NCI-H1694 (cell line): ENCODE measurements at places on chromosomes 3 and 15.

DNA sequence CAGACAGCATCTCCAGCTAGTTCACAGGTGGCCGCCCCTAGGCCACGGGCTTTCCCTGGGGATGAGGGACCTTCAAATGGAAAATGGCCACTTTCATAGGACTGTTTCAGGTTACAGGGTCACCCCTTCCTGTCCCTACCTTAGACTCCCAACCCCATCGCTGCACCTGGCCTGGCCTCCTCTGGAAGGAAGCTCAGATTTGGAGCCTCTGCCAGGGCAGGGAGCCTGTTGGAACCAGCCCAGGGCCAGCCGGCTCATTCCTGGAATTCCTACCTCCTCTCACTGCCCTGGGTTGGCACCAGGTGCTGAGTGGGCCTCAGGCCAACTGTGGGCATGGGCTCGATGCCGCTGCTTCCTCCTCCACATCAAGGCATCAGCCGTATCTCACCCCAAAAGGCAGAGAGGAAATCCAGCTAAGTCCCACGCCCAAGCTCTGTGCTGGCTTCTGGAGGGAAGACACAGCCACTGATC lies 42.2 kb downstream of the KLHL25 start:
- DNase-seq = peak; percentile 17

GRCh38 chr3:192861972-192862371 lies 55.7 kb downstream of the MB21D2 start:
- DNase-seq = no peak

- no peak for DNase-seq
Measured at GRCh38 chr3:128504963-128505730, 12.1 kb upstream of the GATA2 start.

DNA sequence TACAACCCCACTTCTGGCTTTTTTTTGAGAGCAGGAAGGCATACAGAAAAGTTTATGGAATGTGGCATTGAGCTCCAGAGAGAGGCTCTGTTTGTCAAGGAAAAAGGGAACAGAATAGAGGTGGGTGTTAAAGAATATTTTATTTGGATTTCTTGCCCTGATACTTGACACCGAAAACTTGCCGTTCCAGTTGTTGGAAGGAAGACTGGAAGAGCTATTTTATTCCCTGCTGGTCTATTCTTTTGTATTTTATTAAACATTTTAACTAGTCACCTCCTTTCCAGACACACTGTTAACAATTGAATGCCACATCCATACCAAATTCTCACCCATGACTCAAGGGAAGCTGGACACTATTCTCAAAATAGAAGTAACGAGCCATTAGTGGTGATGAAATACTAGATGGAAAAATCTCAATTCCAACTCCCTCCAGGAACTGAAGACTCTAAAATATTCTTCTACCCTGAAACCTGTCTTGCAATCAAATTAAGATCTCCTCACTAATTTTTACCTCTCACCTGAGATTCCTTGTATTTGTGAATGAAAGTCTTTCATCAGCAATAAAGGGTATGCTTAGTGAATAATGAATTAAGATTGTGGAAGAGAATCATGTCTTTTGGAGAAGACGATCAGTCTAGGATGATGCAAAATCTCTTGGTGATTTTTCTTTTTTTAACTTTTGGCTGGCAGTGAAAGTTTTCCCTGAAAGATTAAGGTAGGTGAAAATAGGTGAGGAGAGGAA lies 28.5 kb downstream of the GREM1 start:
- DNase-seq = no peak

GRCh38 chr3:132626955-132627354 lies 29.9 kb downstream of the ACKR4 start:
- no peak for DNase-seq

GRCh38 chr3:123397921-123398785 lies 50.7 kb downstream of the ADCY5 start:
- no peak for DNase-seq

DNA sequence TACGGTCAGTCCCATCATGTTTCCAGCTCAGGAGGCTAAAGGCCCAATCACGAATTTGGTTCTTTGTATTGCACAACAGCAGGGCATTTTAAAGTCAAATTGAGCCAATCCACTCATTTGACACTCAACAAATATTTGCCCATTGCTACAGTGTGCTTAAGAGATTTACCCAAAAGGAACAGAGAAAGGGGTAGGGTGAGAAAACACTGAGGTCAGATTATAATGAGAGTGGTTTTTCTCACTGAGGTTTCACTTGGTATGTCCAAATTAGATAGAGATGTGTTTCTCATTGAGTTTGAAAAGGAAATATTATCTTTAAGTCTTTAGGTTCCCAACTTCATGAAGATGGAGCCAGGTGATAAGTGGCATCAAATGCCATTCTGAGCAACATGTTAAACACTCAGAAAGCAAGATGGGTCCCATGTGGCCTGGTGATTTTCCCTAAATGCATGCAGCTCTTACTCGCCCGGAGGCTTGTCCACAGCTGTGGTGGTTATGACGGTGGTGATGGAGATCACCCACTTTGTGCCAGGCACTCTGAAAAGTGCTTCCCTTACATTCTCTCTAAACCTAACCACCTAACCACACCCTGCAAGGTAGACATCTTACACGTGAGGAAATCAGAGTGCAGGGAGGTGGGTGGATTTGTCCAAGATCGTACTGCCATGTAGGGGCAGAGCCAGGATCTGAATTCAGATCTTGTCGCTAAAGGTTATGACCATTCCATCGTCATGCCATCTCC lies 31.2 kb upstream of the USP3 start:
- DNase-seq = no peak

DNA sequence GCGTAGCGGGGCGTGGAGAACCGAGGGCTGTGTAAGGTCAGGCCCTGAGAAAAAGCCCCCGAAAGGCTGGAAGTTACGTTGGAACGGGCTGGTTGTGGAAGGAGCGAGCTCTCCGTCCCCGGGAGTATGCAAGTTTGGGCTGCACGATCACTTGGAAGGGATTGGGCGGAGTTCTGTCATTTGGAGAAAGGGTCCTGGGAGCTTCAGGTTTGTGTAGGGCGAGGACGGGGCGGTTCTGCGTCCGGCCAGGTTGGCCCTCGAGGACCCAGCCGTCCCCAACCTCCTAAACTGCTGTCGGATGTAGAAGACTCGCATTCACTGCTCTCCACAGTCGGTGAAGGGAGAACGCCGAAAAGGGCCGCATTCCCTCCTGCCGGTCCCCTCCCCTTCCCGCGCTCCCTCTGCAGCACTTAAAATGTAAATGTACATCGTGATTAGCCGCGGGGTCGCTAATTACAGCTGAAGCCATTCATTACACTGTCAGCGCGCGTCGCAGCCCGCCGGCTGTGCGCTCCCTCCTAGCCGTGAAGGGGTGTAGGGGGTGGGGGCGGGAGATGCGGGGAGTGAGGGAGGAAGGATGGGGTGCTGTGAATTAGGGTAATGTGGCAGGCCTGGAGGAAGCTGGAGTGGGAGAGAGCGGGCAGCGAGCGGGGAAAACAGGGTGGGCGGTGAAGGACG lies 2.5 kb upstream of the RPP25 start:
- DNase-seq = no peak

- no peak for DNase-seq
Measured at GRCh38 chr3:177430653-177431052, 233.4 kb upstream of the TBL1XR1 start.

DNA sequence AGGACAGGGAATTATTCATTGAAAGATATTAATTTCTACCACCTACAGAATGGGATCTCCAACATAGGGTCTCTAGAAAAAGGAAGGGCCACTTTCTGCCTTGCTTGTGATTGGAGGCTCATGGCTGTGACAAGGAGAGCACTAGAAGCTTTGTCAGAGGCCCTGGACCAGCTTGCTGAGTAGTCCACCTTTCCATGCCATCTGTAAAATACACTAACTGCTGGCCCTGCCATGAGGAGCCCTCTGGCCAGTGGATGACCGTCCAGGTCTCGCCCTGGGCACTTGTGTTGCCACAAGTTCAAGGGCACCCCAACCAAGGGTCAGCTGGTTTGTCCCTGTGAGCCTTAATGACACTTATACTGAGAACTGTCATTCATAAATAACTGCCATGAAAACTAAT lies 1.6 kb upstream of the SYNM start:
- DNase-seq = no peak

DNA sequence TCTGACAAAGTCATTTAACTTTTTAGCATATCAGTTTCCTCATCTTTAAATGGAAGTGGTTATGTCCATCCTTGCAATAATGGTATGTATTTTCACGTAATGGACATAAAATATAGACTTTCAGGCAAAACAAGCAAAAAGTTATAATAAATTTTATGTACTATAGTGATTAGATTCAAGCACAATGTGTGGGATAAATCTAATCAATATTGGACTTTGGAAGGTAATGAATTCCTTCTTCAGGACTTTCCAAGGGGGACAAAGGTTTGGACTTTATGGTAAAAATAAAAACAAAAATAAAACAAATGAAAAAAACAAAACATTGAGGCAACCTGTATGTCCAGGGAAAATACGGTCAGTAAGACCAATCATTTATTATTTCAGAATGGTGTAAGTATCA lies 357.7 kb downstream of the ROBO1 start:
- no peak for DNase-seq

- DNase-seq = no peak
Measured at GRCh38 chr15:82139823-82140268, 94.0 kb upstream of the MEX3B start.

DNA sequence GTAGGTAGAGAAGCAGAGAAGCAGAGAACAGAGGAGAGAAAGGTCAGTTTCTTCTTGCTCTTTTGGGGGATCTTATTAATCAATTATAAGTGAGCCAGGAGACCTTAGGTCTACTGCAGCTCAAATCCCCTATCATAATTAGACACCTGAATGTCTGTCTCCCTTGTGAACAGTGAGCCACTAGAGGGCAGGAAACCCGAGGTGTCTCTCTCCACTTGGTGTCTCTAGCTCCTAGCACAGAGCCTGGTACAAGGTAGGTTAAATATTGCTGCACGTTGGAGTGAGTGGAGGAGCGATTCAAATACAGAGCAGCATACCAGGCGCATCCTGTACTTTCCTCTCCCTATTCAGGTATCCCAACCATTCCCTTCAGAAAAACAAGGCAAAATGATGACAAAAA lies 2.0 kb upstream of the ST8SIA2 start:
- peak; percentile 28 for DNase-seq

DNA sequence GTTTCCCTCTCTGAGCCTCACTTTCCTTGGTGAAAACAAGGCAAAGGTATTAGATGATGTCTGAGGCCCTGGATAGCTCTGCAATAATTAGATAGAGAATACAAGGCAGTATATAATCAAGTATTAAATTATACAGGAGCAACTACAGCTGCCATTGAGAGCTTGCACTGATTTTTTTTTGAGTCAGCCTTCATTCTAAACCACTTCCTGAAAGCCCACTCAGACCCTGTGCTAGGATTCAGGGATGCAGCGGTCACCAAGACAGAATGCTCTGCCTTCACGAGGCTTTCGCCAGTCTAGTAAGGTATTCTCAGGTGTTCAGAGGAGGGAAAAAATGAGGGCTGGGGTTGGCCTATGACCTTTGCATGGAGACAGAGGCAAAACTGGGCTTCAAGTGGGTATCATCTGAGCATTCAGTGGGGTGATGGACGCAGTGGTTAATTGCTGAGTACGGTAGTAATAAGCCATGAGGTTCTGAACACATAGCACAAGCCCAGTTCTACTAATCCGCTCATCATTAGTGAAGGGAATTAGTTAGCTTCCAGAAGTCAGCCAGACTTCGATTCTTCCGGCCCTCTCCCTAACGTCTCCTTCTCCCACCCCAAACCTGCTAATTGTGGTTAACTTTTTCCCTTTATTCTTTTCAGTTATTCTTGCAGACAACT lies 3.6 kb downstream of the VGLL4 start:
- DNase-seq = no peak

DNA sequence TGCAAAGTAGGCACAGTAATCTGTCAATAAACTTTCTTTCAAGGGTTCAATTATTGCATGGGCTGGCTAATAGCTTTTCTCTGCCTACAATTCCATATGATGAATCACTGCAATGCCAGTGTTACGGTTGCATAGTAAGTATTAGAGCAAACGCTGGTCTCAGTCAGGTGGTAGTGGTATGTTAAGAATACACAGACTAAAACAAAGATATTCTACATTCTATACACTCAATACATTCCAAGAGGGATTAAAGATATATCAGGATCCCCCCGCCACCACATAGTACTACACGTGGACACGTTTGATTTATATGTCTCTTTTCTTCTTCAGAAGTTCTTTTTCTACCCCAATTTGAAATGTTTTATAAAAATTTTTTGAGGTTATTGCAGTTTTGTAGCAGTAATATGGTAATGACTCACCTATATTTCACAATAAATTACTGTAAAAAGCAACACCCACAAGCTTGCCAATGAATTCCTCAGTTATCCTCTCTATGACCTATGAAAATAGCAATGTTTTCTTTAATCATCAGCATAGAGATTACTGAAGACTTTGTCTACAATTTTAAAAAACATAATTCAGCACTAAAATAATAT lies 68.2 kb downstream of the CD200R1L start:
- no peak for DNase-seq

DNA sequence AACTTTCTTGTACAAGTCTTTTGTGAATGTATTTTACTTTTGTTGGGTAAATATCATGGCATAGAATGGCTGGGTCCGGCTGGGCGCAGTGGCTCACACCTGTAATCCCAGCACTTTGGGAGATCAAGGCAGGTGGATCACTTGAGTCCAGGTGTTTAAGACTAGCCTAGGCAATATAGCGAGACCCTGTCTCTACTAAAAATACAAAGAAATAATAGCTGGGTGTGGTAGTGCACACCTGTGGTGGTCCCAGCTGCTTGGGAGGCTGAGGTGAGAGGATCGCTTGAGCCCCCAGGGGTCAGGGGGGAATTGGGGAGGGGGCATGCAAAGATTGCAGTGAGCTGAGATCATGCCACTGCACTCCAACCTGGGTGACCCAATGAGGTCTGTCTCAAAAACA lies 52.9 kb downstream of the ANP32A start:
- DNase-seq = no peak
